ENCODE measurements at places on chromosomes 7 and 10.

GRCh38 chr7:35805876-35806275 lies 5.0 kb downstream of the SEPTIN7 start:
- DNase-seq: no peak

DNA sequence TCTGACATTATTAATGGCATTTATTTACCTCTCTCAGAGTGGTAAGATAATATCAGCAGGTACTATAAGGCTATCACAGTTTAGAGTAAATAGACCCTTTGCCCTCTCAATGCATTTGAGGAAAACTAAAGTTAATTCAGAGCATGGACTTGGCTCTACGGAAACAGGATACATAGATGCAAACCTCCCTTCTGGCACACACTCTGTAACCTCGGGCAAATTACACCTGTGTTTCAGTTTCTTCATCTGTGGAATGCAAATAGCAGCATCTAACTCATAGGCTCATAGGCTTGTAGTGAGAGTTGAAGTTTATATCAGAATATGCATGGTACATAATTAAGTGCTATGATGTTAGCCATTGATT lies 5.6 kb downstream of the RAPGEF5 start:
- DNase-seq: no peak

DNA sequence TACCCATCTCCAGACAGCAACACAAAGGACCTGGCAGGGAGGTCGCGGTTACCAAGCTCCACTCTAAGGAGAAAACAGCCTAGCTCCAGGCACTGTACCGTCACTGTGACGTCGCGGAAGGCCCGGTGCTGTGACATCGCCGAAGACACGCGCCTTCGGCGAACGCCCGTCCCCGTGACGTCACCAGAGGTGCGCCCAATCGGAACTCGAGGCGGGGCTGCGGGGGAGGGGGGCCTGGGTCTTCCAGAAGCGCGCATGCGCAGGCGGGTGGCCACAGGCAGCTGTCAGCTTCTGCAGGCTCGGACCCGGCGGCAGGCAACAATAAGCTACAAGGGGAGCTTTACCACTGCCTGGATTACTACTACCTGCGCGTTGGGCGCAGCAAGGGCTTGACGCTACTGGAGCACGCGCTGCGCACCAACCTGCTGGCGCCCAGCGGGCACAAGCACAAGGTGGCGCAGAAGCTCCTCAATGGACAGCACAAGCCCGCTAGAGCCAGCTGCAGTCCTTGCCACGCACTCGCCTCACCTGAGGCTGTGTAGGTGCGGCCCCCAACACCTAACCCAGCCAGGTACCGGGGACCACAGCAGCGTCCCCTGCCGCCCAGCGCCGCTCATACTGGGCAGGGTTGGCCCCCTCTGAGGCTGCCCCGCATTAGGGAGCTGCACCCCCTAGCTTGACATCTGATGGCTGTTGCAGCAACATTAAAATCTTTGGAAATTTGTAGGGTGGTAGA lies 208.4 kb downstream of the TPST1 start:
- peak; percentile 81 for DNase-seq

GRCh38 chr7:81604808-81605174 lies 165.1 kb downstream of the HGF start:
- no peak for DNase-seq

DNA sequence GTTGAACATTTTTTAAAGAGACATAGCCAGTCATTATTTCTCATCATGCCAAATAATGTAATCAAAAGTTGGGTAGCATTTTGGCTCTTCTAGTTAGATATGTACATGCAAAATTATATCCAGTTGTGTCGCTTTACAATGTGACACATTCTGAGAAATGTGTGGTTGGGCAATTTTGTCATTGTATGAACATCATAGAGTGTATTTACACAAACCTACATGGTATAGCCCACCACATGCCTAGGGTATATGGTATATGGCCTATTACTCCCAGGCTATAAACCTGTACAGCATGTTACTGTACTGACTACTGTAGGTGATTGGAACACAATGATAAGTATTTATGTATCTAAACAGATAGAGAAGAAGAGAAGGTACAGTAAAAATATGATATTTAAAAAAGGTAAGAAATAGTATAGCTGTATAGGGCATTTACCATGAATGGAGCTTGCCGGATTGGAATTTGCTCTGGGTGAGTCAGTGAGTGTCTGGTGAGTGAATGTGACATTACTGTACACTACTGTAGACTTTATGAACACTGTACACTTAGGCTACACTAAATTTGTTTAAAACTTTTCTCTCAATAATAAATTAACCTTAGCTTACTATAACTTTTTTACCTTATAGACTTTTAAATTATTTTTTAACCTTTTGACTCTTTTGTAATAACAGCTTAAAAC lies 16.5 kb downstream of the ZNF365 start:
- no peak for DNase-seq

GRCh38 chr10:114801411-114801813 lies 20.2 kb upstream of the FHIP2A start:
- peak; percentile 40 for DNase-seq

GRCh38 chr7:45421806-45422205 lies 152.4 kb upstream of the ADCY1 start:
- DNase-seq: no peak

- DNase-seq: no peak
These were observed 37.2 kb downstream of the DIP2C start for GRCh38 chr10:652233-652632.
